Stromal cell of bone marrow (primary cell): ENCODE measurements at places on chromosomes 3 and 15.

- no peak for DNase-seq
These were observed 1.7 kb upstream of the DNAJC17 start for GRCh38 chr15:40808861-40809450.

DNA sequence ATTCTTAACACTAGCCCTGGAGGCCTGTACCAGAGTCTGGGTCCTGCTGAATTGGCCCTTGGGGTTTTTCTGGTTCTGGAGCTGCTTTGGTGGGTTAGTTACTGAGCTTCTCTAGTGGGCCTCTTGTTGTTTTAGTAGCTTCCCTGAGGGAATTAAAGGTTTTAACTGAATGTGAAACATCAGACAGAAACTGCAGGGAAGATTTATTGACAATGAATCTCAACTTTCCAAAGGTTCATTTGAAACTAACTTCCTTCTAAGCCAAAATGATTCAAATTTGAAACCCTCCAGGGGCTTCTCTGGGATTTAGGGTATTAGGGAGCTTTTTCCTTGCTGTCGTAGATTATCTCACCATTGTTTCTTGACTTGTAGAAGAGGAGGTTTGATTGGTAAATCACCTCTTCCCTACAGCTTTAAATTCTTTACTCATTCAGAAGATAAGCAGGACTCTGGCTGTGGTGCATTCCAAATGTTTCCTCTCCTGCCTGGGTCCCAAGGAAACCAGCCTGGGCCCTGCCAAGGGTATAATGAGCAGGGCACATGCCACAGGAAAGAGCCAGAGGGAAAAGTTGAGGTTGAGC lies 71.0 kb downstream of the TP63 start:
- DNase-seq = no peak

DNA sequence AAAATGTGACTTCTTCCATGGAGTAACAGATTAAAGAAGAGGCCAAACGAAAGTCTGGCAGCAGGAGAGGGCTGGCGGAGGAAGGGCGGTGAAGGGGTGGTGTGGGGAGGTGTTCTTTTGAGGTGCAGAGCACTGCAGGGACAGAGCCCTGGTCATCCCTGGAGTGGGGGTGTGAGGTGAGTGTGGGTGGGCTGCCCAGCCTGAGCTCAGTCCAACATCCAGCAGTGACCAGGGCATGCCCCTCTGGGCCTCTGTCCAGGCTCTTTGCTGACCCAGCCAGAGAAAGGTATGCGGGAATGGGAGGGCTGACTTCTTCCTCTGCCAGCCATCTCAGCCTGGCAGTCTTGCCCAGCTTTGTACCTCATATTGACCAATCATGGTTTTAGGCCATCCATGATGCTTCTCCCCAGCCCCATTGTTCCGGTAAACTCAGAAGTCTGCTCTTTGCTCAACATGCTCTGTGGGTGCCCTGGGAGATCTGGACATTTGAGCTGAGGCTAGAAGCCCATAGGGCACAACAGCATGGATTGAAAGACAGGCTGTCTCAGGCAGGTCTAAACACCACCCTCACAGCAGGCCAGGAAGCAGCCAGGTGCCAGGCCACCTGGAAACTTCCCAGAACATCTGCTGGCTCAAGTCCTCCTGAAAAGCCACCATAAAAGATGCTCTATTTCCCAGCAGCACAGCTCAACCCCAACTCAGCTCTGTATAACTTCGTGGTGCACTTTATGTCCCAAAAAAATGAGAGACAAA lies 25.9 kb upstream of the CXCR6 start:
- DNase-seq = no peak

DNA sequence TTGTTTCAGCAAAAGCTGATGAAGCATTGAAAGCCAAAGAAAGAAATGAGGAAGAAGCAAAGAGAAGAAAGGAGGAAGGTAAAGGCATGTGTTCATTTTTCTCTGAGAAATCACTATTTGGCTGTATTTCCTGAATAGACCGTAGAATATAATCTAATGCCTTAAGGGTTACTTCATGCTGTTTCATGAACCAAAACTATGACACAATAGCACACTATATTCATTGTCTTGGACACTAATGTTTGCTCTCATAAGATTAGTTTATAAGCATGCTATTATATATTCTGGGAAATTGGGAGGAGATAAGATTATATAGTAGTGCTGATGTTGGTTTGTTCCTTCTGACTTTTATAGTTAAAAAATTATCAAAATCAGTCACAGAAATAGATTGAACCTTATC lies 110.1 kb upstream of the MLF1 start:
- no peak for DNase-seq

- DNase-seq = no peak
These were observed 45.9 kb downstream of the FSTL1 start for GRCh38 chr3:120404876-120405275.

- DNase-seq = no peak
These were observed 129.4 kb downstream of the STT3B start for GRCh38 chr3:31661993-31662670.

DNA sequence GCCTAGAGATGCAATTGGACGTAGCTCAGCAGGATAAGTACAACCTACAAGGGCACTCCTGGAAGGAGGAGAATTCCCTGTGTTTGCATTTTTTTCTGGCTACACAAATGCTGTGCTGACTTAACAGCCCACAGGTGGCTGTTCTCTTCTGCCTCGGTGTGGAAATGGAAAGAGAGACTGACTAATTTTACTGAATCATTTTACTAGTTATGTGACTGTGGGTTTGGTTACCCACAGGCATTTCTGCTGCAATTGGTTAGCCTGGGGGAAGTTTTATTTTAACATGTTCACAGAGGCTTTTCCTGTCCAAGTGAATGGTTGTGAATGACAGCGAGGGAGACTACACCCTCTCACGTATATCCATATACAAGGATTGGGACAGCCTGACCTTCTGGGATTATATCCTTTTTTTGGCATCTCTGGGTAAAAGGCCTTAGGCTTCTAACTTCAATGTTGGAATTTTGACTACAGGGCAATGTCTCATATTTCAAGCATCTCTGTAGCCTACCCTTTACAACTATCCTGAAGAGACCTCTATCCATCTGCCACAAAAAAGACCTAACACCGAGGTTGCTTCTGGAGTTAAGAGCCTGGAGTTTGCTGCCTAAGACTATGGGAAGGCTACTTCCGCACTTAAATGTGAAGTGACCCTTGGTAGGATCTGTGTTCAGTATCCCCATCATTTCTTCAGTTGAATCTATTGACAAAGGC lies 67.2 kb upstream of the TP63 start:
- DNase-seq = peak; percentile 88

GRCh38 chr15:35557012-35557411 lies 11.0 kb upstream of the DPH6 start:
- DNase-seq = no peak

DNA sequence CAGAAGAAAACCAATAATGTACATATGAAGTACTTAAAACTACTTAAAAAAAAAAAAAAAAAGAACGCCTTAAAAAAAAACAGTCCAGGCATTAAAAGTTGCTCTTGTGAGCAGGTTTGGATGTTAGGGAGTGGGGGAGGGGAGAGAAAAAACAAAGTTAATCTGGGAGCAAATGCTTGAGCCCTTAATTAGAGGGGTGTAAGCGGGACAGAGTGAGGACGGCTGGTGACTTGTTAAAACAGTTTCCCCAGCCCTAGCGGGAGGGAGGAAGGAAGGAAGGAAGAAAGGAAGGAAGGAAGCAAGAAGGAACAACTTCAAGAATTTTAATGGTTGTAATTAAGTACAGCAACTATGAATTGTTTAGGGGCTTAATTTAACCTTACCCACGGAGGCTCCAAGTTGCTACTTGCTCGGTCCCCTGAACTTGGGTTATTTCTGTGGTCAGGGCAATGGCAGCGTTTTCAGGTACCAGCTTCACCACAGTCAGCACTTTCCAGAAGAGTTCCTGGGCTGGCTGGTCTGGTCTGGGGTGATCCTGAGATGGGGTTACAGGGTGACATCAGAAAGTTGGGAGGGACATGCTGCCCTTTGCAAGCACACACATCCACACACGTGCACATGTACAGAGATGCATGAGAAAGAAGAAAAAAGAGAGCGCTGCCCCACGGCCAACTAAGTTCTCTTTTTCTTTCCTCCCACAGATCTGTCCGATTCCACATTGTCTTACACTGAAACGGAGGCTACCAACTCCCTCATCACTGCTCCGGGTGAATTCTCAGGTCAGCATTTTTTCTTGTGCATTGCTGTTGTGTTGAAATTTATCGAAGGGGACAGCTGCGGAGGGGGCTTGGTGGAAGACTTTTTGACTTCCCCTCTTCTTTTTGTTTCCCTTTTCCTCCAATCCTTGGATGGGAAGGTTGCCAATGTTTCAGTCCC lies 14.0 kb downstream of the SMAD6 start:
- no peak for DNase-seq

- DNase-seq = no peak
These were observed 397.7 kb upstream of the EPHA6 start for GRCh38 chr3:96416549-96417255.

GRCh38 chr3:146243559-146243958 lies 7.3 kb downstream of the PLSCR4 start:
- DNase-seq = no peak

- no peak for DNase-seq
These were observed 22.1 kb downstream of the ANAPC13 start for GRCh38 chr3:134463676-134464063.

DNA sequence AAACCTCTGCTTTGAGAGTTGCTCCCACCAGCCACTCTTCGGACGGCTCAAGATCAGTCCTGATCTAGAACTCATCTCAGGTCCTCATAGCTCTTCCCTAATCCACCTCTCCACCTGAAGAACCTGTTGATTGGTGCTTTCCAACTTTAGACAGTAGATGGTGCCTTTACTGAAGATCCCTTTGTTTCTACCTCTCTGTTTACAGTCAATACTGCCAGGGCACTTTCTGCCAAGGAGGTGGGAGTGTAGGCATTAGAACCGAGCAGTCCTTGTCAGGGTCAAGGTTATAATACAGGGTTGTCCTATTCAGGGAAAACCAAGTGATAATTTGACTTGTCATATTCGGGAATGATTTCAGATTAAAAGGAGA lies 1.2 kb downstream of the CGNL1 start:
- DNase-seq = no peak

- no peak for DNase-seq
These were observed 43.4 kb downstream of the GOLGA6A start for GRCh38 chr15:74038707-74039655.

- no peak for DNase-seq
These were observed 252.0 kb downstream of the NR2F2 start for GRCh38 chr15:96582473-96582872.

DNA sequence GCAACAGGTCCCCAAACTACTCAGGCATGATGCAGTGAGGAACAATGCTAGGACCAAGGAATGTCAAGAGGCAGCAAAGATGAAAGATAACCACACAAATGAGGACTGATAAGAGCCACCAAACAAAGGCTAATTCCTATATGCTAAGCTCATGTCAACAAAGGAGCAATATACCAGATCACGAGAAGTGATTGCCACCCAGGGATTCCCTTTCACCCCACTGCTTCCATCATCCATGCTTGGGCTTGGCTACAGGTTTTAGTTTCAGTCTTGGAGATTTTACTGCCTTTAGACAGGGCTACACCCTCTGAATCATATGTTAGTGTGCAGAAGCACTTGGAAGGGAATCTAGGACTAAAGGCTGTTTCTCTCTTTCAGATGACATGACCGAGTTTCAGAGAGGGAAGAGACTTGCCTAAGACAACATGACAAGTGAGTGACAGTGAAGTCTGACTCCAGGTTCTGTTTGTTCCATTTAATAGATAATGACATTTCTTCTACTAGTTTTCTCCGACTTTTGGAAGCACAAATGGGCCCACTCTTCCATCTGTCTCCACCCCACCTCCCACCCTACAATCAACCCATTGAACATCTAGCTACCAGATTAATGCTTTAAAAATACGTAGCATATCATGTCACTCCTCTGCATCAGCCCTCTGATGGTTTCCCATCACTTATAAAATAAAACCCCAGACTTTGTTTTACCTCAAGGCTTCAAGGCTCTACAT lies 173.5 kb upstream of the LRRN1 start:
- DNase-seq = no peak

DNA sequence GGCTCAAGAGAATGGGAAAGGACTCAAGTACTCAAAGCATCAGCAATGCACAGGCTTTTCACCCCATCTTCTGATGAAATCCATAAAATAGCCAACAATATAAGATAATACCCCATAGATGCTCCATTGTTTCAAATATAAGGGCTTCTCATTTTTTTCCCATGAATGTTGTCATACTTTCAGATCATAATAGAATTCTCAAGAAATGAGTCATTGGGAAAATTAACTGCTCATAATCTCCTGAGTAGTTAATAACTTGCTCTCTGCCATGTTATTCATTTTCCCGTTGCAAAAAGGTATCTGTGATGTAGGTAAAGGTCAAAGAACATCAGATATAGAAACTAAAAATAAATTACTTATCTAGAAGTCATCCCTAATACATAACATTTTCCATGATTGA lies 121.9 kb downstream of the NSUN3 start:
- no peak for DNase-seq
